ENCODE measurements at places on chromosomes 12 and 14.

- DNase-seq = peak; percentile 40
Observed at GRCh38 chr12:115507951-115508722, 769.4 kb downstream of the MED13L start.

GRCh38 chr12:76308866-76309265, 39.3 kb downstream of the BBS10 start:
- DNase-seq = no peak

- no peak for DNase-seq
Observed at GRCh38 chr14:38536376-38537038, 280.6 kb upstream of the CLEC14A start.

- no peak for DNase-seq
Observed at GRCh38 chr14:95698287-95698686, 12.1 kb downstream of the TCL1B start.

DNA sequence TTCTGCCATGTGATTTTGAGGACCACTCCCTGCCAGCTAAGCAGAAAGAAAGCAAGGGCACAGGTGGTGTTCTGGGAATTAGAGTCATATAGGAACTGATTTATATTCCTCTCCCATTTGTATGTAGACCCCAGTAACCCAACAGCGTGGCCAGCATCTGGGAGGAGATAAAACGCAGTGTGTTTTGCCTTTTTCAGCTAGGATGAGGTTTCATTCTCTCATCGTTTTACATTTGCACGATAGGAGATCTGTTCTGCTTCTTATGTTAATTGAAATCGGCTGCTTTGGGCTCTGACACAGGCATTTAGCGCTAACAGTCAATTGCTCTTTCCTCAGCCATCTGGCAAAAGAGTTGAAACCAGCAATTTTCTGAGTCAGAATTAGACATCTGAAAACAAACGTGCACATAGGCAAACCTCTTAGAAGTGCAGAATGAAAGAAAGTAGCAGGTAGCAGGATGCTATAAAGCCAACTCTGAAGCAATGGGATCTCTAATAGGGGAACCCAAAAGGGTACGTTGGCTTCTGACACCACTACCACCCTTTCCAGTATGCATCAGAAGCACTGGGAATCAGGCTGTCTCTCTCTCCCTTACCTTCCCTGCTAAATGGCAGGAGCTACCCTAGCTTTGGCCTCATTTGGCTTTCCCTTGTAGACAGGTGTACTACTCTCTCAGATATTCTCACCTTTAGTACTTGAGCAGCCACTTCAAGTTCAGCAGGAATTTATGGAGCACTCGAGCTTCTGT, 219.1 kb downstream of the PHLDA1 start:
- no peak for DNase-seq

DNA sequence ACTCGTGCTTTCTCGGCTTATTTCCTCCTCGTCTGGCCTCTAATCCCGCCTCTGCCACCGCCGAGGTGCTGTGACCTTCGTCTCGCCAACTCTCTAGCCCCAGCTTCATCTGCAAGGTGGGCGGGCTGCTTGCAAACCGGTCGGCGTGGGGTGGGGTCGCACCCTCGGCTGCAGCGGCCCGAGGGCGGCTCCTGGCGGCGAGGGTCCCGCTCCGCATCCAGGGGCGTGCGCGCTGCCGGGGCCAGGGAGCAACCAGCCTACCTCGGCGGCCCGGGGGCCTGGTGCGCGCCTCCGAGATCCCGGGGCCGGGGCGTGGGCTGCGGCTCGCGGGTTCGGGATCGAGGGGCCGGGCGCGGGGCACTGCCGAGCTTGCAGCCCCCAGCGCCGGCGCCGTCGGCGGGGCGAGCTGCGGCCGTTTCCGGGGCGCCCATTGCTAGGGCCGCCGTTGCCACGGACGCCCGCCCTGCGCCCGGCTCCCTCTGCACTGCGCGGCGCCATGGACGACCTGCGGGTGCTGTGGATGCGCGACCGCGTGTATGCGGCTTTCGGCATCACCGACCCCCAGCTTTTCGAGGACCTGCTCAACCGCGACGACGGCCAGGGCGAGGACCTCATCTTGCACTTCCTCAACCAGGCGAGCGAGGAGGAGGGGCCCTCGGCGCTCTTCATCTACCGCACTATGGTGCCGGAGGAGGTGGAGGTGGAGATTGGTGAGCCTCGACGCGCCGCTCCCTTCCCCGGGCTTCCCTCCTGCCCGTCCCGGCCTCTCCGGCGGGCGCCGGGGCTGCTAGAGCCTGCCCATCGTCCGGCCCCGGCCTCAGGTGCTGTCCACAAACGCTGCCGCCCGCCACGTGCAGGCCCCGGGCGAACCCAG, at the start of gene DNAH10:
TSS of gene DNAH10 (plus strand) at position 461 of the 874 bp plus-strand sequence. CDS start at position 497, 36 bp downstream.
- peak; percentile 57 for DNase-seq

DNA sequence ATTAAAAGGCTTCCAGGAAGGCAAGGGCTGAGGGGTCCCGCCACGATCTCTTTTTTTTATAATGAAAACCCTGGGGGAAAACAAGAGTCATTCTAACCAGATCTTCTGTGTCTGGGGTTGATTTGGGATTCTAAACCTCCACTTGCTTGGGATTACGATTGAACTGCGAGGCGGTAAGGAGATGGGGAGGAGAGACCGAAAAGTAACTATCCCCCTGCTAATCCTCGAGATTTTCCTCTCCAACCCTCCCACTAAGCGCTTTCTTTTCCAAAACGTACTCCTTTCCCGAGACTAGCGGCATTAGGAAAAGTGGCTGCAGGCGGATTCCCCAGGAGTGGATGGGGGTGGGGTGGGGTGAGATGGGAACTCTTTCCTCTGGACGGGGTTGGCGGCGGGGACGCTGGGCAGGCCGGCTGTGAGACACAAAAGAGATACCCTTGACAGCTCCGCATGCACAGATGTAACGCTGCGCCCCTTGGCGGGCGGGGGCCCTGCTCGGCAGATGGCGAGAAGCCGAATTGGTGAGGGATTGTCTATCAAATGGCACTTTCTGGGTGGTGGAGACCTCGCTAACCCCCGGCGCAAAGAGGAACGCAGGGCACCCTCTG, 830 bp upstream of the SRRM4 start:
- peak; percentile 42 for DNase-seq

- DNase-seq = no peak
Observed at GRCh38 chr14:79645753-79646362, 565.4 kb downstream of the DIO2 start.

- no peak for DNase-seq
Observed at GRCh38 chr12:104011253-104011652, 38.7 kb downstream of the GLT8D2 start.

DNA sequence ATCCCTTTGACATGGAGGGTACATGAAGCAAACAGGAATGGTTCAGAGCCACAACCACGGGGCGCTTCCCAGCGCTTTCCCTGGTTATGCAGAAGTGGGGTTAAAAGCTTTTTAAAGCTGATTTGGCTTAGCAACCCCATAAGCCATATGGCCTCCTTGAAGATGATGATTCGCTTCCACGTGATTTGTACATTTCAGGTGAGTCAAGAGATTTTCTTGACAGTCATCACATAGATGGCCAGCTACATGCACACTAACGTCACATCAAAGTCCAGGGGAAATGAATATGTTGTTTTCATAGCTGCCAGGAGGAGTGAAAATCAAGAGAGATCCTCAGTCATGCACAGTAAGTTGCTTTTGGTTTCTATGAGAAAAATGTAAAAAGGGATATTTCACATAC, 309.7 kb downstream of the TMEM132D start:
- no peak for DNase-seq

DNA sequence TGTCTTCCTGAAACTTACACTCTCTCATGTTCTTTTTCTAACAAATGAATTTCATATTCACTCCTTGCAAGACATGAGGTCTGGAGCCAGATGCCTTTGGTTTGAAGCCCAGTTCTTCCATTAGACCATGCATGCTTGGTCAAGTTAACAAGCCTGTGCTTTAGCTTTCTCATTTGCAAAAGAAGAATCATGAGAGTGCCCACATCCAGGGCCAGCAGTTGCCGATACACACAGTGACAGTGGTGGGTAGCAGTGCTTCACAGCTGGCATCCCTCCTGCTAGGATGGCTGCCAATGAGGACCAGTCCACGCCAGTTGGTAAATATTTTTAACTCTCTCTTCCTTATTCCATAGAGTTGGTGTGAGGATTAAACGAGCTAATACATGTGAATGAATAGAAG, 163.1 kb downstream of the PHLDA1 start:
- peak; percentile 49 for DNase-seq

- no peak for DNase-seq
Observed at GRCh38 chr12:9388379-9388778, 180.2 kb upstream of the PZP start.

- no peak for DNase-seq
Observed at GRCh38 chr12:93008044-93008778, 79.1 kb upstream of the EEA1 start.

- peak; percentile 92 for DNase-seq
Observed at GRCh38 chr14:68548194-68549076, 244.4 kb downstream of the ZFP36L1 start.

DNA sequence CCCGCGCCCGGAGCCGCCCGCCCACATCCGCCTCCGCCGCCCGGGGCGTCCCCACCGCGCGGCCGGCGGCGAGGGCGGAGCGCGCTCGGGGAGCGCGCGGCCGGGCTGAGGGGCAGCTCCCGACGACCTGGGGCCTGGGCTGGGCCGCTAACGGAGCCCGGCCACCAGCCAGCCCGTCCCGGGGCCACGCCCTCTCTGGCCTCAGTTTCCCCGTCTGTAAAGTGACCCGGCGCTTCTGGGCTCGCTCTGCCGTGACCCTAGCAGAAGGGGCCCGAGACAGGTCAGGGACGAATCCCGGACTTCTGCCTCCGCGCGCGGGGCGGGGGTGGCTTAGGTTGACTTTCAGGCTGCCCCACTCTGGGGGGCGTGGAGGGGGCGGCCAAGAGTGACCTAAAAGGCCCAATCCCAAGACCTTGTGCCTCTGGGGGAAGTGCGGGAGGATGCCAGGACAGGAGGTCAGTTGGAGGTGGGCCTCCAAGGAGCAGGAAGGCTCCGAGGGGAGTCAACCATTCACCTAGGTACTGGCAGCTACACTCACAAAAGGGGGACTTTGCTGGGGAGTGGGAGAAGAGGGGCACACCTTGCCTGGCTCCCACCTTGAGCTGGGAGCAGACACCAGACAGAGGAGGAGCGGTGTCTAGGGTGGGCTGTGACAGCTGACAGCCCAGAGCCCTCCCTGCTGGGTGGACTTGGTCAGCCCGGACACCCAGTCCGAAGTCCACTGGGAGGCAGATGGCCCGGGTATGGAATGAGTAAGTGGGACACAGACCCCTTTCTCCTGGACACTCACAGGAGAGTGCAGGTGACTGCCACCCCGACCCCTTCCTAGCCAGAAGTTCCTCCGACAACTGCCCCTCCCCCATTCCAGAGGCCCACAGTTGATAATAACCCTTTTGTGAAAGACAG, 486 bp upstream of the AKT1 start:
- DNase-seq = peak; percentile 76

- DNase-seq = peak; percentile 54
Observed at GRCh38 chr12:18752280-18752920, 14.5 kb downstream of the CAPZA3 start.
